ENCODE measurements at places on chromosomes 4 and X.

- no peak for DNase-seq
Measured at GRCh38 chr4:21012851-21013331, 312.6 kb downstream of the PACRGL start.

DNA sequence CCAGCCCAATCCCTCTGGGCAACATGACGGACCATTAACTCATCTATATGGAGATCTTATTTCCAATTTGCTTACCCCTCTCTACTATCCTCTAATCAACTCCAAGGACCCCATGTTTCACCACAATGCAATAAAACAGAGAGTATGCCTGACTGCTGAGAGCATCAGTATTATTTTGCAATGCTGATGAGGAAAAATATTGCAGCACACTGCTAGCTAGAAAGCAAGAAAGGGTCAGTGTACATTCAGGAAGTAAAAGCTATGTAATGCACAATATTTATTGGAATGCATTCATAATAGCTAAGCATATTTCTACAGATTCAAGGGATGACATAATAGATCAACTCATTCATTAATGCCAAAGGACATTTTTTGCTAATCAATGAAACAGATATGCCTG is 33.2 kb downstream of the ARAP2 start:
- DNase-seq, result no peak

GRCh38 chr4:100261346-100261745 is 71.1 kb upstream of the DDIT4L start:
- no peak for DNase-seq

DNA sequence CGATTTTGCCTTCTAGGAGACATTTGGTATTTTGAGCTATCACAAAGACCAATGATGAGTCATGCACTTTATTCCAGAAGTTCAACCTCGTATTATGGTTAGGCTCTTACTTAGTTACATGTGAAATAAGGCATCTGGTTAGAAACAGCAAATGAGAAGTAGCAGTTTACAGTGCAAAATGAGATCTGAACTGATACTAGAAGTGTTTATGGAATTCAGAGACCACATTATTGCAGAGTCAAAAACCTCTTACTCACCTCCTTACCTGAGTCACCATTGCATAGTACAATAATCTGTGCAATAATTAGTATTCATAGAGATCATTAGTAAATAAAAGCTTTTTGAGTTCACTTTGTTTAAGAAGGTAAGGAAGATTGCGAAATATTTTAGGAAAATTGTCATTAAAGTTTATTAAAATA is 38.7 kb downstream of the SEC24B start:
- no peak for DNase-seq

DNA sequence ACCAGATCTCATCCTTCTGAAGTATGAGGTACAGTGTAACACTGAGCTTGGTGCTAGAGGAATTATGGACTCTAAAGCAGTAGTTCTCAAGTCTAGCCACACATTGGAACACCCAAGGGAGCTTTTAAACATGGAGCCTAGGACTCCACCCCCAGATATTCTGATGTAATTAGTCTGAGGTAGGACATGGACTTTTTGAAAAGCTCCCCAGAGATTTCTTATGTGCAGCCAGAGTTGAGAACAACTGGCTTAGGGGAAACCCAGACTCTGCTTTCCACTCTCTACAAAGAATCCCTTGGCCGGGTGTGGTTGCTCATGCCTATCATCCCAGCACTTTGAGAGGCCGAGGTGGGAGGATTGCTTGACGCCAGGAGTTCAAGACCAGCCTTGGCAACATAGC is 11.6 kb upstream of the GDPD2 start:
- DNase-seq, result no peak

DNA sequence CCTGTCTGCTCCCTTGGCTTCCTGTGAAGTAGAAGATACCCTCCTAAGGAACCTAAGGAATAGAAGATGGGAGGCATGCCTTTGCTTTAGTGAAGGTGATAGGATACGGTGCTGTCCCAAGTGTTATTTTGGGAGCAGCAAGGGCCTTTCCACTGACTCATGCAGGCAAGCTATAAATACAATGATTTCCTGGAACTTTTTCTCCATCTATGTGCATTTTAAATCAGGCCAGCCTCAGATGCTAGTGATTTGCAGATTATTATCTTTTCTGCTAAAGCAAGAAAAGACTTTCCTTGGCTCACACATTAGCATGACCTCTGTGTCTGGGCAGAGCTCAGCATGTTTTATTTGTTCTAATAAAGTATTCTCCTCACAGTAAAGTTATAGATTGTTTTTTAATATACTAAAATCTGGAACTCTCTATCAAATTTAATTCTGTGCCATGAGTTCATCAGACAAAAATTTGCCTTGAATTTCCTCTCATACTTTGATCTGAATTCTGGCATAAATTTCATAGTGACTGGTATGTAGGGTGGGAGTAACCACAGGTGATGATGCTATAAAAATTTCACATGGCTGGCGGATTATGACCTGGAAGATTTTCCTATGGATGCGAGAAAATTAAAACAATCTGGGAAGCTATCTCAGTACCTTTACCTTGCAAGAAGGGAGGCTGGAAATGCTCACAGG is 131.7 kb downstream of the REPS2 start:
- DNase-seq, result no peak

DNA sequence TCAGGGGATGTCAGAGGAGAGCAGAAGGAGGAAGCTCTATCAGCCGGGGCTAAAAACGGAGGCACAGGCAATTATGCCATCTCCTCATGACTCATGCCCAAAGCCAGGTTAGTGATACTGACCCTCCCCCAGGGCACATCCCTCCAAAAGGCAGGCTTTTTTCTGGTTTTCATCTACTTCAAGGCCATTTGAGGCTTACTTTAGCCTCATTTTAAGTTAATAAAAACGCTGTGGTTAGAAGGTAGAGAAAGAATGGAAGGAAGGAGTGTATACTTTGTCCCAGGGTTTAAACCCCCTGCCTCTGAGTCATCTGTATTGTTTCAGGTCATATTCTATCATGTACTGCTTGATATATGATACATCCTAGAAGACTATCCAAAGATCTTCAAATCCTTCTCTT is 89.7 kb upstream of the NDP start:
- DNase-seq, result no peak

DNA sequence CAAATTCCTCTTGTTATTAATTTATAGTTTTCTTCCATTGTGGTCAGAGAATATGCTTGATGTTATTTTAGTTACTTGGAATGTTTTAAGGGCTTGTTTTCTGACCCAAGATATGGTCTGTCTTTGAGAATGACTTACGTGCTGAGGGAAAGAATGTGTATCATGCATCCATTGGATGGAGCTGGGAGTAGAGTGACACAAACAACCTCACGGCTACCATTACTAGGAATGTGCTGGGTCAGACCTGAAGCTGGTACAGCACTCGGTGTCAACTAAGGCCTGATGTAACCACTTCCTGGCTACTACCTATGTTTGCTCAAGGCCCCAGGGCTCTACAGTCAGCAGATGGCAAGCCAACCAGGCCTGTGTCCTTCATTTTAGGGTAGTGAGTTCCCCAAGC is 257.8 kb downstream of the FAT4 start:
- no peak for DNase-seq

DNA sequence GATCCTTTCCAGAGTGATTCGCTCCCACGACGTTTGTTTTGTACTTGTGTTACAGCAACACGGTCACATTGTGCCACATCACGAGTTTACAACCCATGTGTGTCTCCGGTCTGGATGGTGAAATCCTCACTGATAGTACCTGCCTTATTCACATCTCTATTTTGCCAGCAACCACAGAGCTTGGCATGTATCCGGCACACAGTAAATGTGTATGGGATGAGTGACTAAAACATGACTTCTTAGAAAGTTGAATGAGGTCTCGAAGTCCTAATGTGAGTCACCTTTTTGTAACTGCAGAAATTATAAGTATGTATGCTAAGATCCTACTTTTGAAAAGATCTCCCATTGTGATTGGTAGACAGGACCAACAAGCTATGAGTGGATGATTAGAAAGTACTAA is 7.5 kb downstream of the STOX2 start:
- no peak for DNase-seq

DNA sequence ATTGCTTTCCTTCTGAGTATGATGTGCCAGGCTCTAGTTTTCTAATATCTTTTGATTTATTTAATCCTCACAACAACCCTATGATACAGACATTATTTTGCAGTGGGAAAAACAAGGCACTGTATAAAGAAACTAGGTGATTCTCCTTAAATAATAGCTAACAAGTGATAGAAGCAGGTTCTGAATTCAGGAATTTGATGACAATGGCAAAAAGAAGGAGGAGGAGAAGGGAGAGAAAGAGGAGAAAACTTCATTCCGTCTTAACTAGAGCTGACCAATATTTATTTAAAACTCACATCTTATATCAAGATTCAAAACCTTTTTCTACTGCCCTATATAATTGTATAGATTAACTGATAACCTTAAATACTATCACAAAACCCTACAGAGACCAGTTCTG is 1477.1 kb upstream of the PCDH7 start:
- DNase-seq, result no peak

DNA sequence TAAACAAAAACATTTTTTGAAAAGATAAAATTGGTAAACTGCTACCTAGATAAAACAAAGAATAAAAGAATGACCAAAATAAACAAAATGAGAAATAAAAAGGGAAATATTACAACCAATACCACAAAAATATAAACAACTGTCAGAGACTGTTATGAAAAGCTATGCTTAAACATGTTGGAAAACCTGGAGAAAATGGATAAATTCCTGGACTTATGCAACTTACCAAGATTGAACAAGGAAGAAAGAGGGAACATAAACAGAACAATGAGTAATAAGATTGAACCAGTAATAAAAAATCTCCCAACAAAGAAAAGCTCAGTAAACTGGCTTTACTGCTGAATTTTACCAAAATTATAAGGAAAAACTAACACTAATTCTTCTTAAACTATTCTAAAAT is 518.7 kb downstream of the GRXCR1 start:
- DNase-seq, result no peak

GRCh38 chr4:170497112-170497511 is 407.4 kb upstream of the AADAT start:
- DNase-seq, result no peak

DNA sequence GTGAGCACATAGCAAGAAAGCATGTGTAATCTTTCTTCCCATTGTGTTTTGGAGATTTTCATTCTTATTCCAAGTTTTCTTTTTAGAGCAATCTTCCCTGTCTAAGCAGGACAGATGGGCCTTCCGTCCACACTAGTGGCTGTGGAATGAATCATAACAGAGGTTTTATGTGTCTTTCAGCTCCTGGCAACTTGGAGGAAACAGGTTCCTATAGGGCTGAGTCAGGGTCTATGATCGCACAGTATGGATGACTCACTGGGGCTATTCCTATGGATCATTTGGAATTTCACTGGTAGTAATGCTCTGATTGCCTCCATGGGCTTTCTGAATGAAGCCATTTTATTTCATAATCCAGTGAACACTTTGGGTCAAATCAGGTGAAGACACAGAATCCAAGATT is 51.8 kb upstream of the CBLL2 start:
- DNase-seq, result no peak

DNA sequence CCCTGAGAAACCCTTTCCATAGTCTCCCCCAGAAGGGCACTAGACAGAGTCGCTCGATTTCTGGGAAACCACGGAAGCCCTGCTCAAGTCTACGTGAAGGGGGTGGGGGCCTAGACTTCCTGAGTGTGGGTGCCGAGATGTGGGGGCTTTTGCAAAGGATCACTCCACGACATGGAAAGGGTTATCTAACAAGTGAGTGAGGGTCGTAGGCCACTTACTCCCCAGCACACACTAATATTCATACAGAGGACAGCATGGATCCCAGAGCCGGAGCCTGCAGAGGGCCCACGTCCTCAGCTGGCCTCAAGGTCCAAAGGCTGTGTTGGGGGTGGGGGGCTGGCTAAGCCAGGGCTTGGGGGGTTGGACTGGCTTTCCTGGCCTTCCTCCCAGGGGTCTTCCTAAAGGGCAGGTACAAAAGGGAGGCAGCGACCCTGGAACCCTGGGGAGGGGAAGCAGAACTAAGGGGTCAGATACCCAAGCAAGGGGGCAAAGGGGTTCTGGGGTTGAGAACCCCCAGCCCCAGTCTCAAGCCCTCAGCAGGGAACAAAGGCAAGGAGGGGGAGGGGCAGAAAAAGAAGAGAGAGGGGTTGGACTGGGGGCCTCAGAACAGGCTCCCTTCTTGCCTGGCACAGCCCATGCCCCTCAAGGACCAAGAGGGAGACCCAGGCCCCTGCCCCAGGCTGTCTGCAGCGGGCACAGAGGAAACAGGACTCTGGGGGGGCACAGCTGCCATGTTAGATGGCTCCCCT is 1.6 kb downstream of the HMX1 start:
- no peak for DNase-seq

DNA sequence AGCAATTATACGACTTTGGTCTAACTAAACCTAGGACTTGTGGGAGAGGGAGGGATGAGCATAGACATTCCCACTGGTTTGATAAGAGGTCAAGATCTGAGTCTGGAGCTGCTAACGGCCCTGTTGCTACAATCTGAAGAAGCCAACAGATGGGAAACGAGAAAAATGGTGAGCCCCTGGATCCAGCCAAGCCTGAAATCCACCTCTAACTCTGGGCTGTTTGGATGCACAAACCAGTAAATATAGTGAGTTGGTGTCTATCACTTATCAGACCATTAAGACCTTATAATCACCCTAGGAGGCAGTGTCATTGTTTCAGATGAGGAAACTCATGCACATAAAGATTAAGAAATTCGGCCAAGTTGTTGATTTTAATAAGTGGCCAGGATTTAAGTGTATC is 50.5 kb downstream of the ADGRA3 start:
- no peak for DNase-seq

- peak; percentile 32 for DNase-seq
Measured at GRCh38 chrX:74232859-74233258, 71.1 kb upstream of the ZCCHC13 start.

GRCh38 chrX:132745593-132745992 is 212.8 kb downstream of the HS6ST2 start:
- DNase-seq, result no peak

GRCh38 chr4:8427262-8427661 is 13.3 kb downstream of the ACOX3 start:
- DNase-seq, result no peak
